ENCODE measurements at places on chromosomes 7 and 10.

DNA sequence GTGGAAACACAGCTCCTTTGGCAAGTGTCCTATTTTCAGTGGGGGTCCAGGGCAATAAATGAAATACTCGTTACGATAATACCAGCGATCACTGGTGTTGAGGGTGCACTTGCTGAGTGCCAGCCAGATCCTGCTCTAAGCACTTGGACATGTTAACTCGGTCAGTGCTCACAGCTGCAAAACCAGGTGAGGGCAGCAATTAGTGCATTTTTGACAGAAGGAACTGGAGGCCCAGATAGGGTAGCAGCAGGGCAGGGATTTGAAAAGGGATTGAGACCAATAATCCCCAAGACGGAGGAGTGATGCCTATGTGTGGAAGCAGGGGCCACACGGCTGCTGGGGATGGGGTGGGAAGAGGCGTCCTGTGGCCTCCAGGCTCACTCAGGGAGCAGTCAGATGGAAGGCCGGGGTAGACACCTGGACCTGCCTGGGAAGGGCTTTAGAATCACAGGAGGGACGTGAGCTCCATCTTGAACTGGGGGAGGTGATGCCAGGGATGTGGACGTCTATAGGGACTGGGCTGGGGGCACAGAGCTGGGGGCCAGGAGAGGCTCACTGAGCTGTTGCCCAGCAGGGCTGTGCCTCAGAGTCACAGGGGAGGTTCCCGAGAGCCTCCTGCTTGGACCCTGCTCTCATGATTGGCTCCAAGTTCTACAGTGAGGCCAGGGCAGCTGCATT, 14.3 kb downstream of the PTPRE start:
- no peak for DNase-seq

GRCh38 chr10:88792661-88793060, 9.9 kb upstream of the LIPM start:
- no peak for DNase-seq

GRCh38 chr10:49613165-49613881, 514 bp upstream of the CHAT start:
- no peak for DNase-seq

- no peak for DNase-seq
Measured at GRCh38 chr7:27211764-27212204, 11.9 kb upstream of the HOXA13 start.

DNA sequence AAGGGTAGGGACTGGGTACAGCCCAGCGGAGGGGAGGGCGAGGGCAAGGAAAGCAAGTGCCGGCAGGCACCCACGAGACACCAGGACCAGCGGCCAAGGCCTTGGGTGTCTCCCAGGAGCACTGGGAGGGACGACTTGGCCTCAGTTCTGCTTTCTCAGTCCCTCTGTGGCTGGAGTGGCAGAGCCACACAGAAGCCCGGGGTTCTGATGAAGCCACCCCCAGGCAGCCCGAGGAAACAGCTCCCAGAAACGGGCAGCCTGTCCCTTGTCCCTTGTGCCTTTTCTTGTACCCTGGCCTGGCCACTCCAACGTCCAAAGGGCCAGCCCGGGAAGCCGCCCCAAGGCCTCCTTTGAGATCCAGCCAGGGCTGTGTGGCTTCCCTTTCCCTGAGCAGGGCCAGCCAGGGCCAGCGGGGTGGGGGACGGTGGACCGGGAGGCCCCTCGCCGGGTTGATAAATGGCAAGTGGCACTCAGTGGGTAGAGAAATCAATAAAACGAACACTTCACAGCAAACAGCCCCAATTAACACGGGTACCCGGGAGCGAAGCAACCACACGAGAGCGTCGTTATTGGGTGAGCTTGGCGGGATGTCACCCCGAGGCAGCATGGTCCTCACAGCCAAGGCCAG, 69.8 kb upstream of the GNA12 start:
- no peak for DNase-seq

GRCh38 chr7:129773328-129773731, 161.8 kb downstream of the NRF1 start:
- no peak for DNase-seq

- no peak for DNase-seq
Measured at GRCh38 chr10:29355411-29355991, 66.6 kb downstream of the LYZL1 start.

GRCh38 chr7:79749856-79750255, 296.4 kb upstream of the MAGI2 start:
- DNase-seq = no peak

DNA sequence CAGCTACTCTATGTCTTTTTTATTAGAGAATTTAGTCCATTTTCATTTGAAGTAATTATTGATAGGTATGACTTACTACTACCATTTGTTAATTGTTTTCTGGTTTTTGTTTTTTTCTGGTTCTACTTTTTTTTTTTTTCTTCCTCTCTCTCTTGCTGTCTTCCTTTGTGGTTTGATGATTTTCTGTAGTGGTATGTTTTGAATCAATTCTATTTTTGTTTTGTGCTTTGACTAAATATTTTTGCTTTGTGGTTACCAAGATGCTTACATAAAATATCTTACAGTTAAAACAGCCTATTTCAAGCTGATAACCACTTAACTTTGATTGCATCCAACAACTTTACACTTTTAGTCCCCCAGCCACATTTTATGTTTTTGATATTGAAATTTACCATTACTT, 3.3 kb upstream of the OR2F2 start:
- no peak for DNase-seq

GRCh38 chr10:45614869-45615268, 57.7 kb downstream of the ZFAND4 start:
- no peak for DNase-seq

DNA sequence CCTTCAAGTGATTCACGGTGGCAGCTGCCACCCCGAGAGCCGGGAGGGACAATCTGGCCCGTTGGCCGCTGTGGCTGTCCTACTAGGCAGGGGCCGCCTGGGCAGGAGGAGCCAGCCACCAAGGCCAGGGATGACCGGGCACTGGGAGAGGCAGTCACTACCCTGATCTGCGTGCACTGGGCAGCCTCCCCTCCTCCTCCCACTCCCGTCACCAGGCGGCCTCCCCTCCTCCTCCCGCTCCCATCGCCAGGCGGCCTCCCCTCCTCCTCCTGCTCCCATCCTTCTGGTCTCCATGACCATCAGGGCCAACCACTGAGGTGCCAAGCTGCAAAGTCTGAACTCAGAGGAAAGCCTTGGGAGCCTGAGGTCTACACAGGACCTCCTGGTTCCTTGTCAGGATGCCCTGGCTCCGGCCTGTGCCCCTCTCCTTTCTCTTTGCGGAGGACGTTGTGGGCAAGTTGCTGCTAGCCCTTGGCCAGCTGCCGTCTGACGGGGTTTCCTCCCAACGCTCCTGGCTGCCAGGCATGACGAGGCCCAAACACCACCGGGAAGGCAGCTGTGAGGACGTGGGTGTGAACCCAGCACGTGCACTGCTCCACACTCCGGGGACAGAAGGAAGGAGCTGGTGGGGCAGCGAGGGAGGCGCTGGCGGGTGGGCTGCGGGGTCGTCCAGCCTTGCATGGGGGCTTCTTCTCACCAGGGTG, 131.1 kb downstream of the WDR37 start:
- DNase-seq = no peak

GRCh38 chr10:89309156-89310055, 7.6 kb downstream of the IFIT2 start:
- no peak for DNase-seq

GRCh38 chr7:99032928-99033327, 111.0 kb downstream of the SMURF1 start:
- no peak for DNase-seq

- DNase-seq = no peak
Measured at GRCh38 chr10:102775201-102775934, 31.6 kb downstream of the WBP1L start.

DNA sequence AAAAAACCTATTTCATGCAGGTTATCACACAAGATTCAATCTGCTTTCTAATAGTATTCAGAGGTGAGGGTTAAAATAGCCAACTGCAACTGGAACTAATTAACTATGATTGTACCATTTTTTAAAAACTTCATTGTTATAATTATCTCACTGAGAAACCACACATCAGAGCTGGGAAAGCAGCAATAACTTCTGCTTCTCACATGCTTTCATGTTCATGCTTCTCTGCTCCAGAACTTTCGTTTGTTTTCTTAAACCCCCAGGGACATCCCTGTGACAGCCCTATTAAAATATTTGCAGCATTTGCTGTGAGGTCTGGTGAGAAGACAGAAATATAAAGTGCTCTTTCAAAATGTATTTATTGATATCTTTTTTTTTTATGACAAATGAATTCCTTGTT, 389.0 kb upstream of the SORCS1 start:
- DNase-seq = peak; percentile 79

GRCh38 chr10:106338486-106338885, 826.0 kb downstream of the SORCS1 start:
- DNase-seq = peak; percentile 79

DNA sequence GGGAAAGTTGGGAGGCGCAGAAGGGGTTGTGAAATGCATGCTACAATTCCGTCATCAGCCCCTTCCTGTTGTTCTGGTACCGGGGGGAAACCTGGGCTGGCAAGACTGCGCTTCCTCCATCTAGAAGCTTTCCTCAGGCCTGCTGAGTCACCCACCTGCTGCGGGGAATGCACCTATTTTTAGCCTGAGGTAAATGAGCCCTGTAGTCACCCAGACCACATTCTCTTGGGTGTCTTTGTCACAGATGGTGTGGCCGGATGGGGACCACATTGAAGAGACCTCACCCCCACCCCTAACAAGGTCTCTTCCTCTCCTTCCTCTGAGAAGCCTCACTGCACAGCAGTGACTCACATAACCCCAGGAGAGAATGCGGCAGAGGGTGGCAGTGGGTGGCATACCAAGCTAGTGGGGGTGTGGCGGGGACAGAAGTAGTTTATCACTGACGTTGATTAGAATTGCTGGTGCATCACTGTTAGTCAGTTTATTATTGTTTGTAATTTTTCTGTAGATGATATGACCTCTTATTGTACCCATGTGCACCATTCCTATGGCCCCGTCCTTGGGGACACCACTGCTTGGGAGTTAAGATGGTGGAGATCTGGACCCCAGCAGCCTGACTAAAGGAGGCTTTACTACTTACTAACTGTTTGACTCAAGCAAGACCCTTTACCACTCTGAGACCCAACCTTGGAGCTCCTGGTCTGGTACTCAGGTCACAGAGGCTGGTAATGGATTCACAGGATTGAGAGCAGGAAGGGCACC, 83.0 kb upstream of the DUSP5 start:
- DNase-seq = peak; percentile 29

- peak; percentile 14 for DNase-seq
Measured at GRCh38 chr10:68192113-68192512, 39.8 kb downstream of the ATOH7 start.

DNA sequence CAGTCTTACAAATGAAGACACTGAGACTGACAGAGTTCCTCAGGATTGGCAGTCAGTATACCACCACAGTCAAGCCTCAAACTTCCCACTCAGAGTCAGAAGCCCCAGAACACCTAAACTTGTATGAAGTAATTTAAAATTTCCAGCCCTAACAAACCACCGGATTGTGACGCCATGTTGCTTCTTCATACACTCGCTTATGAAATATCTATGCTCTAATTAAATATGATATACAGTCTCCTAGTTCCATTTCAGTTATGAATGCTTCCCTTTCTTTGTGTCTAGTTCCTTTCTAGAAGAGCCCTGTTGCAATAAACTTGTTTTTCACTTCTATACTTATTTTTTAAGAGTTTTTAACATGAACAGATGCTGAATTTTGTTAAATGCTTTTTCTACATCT, 172.0 kb upstream of the NOBOX start:
- DNase-seq = no peak

All from fibroblast of upper back skin (primary cell).